EL (cell line): ENCODE measurements at places on chromosomes 4 and X.

DNA sequence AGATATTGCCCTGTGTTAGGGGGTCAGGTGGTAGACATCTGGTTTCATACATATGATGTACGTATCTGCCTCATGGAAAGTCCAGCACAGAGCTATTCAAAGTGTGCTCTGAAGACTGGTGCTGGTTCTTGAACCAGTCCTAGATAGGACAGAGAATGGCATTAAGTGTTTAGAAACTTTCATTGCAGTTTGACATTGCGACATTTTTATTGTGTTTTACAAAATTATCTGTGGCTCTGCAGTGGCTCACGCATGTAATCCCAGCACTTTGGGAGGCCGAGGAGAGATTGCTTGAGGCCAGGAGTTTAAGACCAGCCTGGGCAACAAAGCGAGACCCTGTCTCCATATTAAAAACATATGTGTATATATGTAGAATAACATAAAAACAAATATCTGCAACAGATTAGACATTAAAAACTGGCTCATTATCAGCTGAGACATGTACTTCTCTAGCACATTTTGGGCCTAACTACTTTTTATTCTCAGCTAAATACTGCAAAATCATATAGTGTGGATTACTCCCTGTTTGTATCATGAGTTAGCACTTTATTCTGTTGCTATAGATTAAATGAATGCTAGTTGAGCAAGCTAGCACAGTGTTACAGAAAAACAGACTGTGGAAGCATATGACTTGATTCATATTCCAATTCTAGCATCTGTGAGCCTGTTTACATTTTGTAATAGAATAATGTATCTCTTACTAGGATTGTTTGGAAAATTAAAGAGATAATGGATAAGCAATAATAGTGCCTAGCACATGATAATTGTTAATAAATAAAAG, 57.1 kb downstream of the USP9X start:
- DNase-seq = no peak

DNA sequence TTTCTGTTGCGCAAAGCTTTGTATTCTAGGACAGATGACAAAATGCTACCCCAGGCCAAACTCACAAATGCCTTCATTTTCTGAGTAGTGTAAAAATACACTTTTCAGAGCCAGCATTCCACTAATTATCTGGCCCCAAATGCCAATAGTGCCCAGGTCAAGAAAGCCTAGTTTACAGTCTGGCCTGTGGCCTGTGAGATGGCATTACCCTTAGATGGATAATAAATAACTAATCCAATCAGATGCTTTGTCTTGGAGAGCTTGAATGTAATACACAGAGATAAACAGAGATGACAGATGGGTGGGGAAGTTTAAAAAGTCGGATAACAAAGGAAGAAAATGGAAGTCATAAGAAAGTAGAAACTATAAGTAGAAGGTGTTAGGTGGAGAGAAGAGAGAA, 264.6 kb upstream of the FTHL17 start:
- no peak for DNase-seq

- no peak for DNase-seq
Observed at GRCh38 chr4:7518871-7519637, 84.3 kb upstream of the PSAPL1 start.

- DNase-seq = no peak
Observed at GRCh38 chr4:2570551-2571222, 34.2 kb downstream of the FAM193A start.

GRCh38 chr4:78638337-78639172, 87.0 kb downstream of the ANXA3 start:
- no peak for DNase-seq

DNA sequence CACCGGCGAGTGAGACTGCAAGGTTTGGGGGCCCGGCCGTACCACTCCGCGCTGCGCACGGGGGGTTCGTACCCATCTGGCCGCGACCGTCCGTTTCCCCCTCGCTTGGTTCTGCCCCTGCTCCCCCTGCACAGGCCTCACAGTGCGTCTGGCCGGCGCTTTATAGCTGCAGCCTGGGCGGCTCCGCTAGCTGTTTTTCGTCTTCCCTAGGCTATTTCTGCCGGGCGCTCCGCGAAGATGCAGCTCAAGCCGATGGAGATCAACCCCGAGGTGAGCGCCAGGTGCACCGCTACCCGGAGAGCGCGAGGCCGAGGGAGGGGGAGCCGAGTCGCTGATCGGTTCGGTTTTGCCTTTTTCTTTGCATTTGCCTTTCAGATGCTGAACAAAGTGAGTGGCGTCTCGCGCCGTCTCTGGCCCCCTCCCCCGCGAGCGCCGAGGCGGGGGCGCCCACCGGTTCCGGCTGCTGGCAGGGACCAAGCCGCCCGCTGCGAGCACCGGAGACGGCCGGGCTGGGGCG, at the start of gene UCHL1:
UCHL1 (plus strand) TSS at position 189 of the 517 bp plus-strand sequence; CDS start at position 238, 49 bp downstream.
- peak; percentile 89 for DNase-seq

DNA sequence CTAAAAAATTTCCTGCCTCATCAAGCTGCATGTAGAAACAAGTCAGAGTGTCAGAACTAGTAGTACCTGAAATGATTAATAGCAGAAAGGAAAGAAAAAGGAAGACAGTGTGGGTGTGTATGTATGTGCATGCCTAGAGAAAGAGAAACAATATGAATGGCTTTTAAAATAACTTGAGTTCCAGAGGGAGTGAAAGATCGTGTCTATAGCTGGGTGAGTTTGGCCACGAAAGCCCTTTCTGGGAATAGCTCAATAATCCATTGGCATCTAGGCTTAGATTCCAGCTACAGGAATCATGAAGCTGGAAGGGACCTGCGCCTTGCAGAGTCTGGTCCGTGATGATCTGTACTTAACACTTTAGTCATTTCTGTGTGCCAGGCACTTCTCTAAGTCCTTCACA, 195.6 kb downstream of the RAPGEF2 start:
- DNase-seq = peak; percentile 65

DNA sequence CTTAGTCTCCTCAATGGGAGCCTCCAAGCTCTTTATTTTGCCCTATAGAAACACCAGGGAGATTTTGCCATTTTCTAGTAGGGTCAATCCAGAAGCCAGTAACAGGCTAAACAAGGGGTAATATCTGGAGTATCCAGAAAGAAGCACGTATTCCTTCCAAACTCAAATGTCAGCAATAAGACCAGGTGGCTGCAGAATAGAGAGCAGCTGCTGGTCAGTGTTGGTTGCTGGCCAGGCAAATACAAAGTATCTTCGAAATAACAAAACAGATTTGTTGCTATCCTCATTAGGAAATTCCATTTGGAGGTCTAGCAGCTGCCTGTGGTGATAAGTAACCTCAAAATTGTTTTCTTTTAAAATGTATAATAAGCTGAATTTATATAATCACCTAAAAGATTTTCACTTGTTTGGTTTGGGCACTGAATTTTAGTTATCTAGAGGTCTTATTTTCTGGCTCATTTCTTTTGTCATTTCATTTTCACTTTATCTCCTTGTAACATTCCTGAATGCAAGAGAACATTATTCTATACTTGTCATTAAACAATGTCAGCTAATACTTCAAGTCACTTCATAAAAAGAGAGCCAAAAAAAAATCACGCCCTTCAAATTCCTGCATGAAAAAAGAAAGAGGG, 320.6 kb downstream of the DTHD1 start:
- DNase-seq = no peak

DNA sequence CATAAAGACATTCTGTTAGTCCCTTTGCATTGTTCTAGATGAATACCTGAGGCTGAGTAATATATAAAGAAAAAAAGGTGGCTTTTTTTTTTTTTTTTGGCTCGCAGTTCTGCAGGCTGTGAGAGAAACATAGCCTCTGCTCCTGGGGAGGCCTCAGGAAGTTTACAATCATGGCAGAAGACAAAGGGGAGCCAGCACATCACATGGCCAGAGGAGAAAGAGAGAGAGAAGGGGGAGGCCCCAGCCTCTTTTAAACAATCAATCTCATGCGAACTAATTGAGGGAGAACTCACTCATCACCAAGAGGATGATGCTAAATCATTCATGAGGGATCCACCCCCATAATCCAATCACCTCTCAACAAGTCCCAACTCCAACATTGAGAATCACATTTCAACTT, 364.0 kb upstream of the EPHA5 start:
- DNase-seq = no peak

- DNase-seq = no peak
Observed at GRCh38 chr4:103097112-103097511, 2.5 kb downstream of the BDH2 start.

- DNase-seq = no peak
Observed at GRCh38 chrX:5857232-5857631, 371.4 kb downstream of the NLGN4X start.

DNA sequence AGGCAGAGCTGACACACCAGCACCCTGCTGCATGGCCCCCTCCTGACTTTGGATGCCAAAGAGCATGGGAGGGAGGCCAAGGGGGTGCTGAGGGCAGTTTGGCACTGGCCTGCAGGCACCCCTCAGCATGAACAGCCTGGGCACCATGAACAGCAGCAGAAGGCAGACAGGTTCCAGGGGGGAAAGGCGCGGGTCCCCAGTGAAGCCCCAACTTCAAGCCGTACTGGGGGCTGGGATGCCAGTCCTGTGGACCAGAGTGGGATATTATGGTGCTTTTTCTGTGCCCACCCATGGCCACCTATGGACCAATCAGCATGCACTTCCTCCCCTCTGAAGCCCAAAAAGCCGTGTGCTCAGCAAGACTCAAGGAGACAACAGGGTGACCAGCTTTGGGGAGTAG, 389.9 kb downstream of the TEX13C start:
- DNase-seq = no peak

GRCh38 chr4:139736661-139737060, 71.0 kb downstream of the MGST2 start:
- DNase-seq = no peak

DNA sequence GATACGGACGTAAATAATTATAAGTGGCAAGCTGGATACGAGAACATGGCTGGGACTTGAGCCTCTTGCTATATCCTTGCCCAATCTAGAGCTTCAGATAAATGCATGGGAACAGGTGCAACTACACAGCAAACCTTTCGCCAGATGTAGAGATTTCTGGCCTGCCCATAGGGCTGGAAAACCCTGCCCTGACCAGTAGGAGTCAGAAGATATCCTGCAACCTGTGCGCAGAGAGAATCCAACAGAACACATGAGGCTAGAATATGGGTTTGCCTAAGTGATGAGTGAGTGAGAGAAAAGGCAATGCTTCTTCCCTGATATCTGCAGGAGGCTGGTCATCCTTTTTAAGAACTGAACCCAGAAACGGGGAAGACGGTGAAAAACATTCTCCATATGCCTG, 805.3 kb upstream of the TENM3 start:
- no peak for DNase-seq

DNA sequence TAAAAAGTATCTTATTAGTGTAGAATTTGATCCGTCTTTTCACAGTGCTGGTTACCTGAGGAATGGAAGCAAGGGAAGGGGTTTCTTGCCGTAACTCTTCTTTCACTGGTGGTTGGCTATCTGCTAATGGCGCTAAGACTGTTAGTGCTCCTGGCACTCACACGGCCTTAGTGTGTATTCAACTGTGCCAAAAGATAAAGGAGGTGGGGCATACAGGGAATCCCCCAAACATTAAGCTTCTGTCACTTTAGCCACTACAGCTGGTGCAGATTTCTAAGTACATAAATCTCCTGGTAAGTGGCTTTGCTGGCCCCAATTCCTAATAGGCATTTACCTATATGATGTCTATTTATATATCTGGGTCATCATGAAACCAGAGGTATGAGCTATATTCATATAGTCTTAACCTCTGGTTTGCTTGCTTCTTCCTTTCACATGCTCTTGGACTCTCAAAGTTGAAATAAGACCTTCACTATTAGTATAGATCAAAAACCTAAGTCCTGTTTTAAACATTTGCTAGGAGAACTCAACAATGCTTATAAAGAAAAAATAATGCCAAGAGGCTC, 95.1 kb downstream of the TSPAN7 start:
- DNase-seq = no peak

- DNase-seq = no peak
Observed at GRCh38 chrX:130895299-130895698, 7.7 kb downstream of the ENOX2 start.

DNA sequence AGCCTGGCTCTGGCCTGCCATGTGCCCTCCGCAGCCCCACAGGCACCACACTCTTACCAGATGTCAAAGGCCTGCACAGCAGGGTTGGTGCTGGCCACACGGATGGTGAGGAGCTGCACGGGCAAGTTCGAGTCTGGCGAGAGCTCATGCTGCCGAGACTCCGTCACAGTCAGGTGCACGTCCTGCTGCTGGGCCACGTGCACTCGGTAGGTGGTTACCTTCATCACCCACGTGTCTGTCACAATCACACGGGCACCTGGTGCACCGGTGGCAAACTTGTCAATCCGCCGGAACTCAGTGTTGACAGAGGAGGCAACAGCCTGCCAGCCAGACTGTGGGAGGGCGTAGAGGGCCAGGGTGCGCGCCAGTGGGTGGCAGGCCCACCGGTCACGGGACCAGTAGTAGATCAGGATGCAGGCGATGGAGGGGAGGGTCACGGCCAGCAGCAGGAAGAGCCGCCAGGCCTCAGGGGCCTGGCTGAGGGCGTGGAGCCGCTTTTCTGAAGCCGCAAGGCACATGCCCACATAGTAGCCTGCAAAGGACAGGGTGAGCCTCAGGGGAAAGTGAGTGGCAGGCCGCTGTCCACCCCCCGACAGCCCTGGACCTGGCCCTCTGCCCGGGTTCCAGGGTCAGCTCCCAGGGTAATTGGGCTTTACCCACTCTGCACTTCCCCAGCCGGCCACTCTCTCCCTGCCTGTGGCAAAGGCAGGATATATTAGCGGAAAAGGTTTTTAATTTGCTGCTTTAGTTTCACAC, 2.9 kb downstream of the TMEM129 start:
- DNase-seq = no peak

GRCh38 chr4:8393593-8394038, 46.9 kb downstream of the ACOX3 start:
- peak; percentile 98 for DNase-seq

DNA sequence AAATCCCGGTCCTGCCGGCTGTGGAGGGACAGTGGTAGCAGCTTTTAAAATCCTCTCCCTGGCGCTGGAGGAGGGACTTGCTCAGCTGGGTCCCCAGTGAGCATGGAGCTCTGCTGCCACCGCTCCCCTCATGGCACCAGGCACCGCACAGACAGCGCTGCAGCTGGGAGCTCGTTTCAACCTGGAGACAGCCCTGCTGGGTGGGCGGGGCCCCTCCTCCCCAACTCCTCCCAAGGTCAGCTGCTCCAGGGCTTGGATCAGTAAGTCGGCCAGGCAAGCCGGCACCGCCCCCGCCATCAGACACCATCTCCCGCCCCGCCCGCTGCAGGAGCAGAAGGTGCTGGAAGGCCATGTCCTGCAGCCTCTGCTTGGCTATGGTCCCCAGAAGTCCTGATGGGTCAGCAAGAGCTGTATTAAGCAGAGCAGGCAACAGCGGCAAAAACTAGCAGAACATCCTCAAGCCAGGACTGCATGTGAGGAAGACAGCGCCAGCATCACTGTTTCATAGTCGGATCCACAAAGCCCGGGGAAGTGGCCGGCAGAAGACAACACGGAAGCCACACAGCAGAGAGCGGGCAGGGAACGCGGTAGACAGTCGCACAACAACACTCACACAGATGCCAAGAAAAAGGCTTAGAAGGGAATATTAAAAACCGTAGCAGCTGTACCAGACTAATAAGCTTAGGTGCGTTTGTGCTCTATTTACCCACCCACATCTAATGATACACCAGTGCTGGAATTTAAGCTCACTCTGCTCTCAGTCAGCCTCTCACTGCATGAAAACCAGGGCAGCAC, 16.2 kb downstream of the ZFYVE28 start:
- DNase-seq = no peak
